NB4 (cell line): ENCODE measurements at places on chromosomes 4 and X.

DNA sequence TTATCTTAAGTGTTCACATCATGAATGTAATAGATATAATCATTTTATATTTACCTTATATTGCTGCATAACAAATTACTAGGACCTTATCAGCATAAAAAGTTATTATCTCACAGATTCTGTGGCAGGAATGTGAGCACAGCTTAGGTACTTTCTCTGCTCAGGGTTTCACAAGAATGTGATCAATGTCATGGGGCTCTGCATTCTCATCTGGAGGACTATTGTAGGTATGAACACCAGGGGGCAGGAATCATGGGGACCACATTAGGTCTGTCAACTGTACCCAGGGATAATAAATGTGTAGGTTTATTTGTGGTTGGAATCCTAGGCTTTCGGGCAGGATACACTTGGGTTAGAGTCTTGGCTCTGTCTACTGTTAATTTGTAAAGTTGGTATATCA, 519.2 kb downstream of the ARAP2 start:
- DNase-seq = peak; percentile 39

DNA sequence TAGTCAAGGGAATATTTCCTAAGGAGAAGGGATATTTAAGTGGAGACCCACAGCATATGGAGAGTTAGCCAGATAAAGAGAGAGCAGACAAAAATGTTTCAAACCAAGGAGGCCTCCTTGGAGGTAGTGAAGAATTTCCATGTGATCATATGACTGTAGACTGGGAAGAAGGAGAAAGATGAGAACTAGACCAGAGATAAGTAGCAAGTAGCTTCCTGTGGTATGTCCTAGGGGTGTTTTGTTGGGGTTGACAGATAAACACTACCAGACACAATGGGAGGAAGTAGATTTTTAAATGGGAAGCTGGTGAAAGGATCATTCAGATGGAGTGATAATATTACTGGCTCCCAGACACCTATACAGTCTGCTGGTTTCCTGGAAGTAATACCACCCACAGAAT, 13.6 kb downstream of the SYAP1 start:
- DNase-seq = no peak

DNA sequence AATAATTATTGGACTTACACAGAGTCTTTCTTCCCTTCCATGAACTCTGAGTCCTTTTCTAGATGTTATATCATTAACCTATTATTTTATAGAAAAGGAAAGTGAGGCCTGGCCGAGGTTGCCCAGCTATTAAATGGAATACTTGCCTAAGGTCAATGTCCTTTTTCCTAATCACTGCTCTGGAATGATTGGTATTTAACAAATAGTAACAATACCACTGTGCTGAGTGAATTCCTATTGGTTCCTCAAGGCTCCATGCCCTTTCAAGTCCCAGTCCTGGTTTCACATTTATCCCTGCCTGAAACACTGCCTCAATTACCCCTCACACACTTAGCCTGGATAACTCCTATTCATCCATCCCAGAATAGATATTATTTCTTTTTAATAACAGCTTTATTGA, 6.2 kb downstream of the TCEAL9 start:
- no peak for DNase-seq

DNA sequence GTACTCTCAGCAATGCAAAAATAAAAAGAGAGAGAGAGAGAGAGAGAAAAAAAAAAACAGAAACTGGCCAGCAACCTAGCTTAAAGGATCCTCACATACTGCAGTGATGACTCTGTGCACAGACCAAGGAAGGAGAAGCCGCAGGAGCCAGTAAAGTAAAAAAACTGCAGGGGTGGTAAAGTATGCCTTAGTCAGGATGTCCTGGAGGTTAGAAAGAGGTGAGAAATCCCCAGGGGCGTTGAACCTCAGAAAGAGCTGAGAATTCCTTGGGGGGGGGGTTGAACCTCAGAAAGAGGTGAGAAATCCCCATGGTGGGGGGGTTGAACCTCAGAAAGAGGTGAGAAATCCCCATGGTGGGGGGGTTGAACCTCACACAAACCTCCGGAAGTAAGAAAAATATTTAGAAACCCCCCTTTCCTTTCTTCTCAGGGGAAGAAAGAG, 48.0 kb downstream of the MAGEA9 start:
- DNase-seq = no peak

GRCh38 chrX:19865567-19866363, 21.6 kb downstream of the SH3KBP1 start:
- DNase-seq = peak; percentile 97

GRCh38 chr4:109873791-109874514, 26.0 kb downstream of the LRIT3 start:
- DNase-seq = no peak

GRCh38 chrX:65035446-65035770, 59.2 kb upstream of the ZC4H2 start:
- no peak for DNase-seq

DNA sequence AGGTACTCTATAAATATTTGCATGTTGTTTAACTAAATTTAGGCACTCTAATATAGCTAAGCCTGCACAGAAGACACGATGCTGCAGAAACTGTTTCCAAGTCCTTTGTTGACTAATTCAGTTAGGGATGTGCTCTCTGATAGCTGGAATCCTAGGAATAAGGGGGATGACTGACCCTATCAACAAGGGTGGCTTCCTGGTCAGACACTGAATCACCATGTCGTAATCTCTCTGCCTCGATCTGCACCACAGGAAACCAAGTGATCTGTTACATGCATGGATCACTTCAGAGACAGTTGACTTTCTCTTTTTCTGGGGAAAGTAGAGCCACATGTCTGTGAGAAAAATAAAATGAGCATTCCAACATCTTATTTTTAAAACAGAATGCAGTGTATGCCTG, 169.1 kb downstream of the GUCY2F start:
- no peak for DNase-seq

GRCh38 chr4:154961263-154961662, 180.2 kb downstream of the RBM46 start:
- no peak for DNase-seq

DNA sequence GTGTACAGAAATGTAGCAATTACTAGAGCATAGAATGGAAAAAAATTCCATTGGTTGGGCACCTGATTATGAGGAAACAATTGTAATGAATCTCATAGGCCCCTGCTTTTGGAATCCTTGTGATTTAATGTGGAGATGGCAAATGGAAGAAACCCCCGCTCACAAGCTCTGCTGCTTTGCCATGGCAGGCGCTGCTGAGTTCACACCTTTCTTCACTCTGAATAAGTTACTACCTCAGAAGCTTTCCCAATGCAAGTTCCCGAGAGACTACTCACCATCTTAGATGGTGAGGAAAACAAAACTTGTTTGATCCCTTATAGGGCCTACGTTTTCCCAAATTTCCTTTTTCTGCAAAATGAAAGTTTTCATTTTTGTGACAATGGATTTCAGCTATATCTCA, 266.6 kb upstream of the TAPT1 start:
- no peak for DNase-seq

- DNase-seq = no peak
Measured at GRCh38 chr4:123922847-123923246, 526.3 kb downstream of the SPRY1 start.

GRCh38 chr4:159178979-159179969, 76.4 kb downstream of the RAPGEF2 start:
- DNase-seq = no peak

DNA sequence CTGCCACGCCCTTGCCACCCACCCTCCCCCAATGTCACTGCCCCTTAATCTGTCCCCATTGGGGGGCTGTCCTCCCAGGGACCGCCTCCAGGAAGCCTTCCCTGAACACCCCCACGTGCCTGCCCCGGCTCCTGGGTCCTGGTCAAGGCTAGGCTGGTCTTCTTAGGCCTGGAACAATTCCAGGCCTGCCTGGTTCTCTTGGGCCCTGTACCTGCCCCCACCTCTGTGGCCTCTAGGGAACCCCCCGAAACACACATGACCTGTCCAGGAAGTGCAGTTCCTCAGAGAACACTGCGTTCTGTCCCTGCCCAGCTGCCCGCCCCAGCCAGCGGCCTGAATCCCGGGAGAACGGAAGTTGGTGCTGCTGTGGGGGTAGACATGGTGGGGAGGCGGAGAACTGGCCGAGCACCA, 5.1 kb downstream of the MXD4 start:
- no peak for DNase-seq

GRCh38 chr4:8701126-8702019, 108.8 kb downstream of the CPZ start:
- no peak for DNase-seq

DNA sequence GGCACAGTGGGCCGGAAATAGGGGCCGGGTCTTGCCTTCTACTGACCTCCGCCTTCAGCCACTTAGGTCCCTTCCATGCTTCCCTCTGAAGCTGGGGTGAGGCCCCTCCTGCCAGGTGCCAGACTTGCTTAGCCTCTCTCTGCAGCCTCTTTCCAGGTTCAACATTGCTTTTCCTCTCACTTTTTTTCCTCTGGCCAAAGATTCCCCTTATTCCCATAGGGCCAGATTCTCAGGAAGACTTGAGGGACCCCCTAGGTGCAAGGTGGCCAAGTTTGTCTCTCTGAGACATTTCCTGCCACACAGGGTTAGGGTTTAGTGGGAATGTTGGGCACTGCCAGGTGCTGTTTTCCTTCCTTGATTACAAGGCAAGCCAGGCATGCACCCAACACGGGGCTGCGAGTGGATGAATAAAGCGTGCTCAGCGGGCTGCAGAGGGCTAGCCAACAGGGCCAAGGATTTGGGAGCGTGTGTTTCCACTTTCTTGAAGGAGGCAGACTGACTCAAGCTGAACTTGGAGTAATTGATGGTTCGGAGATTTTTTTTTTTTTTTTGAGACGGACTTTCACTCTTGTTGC, 7.6 kb upstream of the GJB1 start:
- DNase-seq = no peak

- no peak for DNase-seq
Measured at GRCh38 chr4:150283689-150284088, 205.4 kb downstream of the DCLK2 start.

- no peak for DNase-seq
Measured at GRCh38 chrX:135264206-135264605, 12.3 kb downstream of the ETDA start.

DNA sequence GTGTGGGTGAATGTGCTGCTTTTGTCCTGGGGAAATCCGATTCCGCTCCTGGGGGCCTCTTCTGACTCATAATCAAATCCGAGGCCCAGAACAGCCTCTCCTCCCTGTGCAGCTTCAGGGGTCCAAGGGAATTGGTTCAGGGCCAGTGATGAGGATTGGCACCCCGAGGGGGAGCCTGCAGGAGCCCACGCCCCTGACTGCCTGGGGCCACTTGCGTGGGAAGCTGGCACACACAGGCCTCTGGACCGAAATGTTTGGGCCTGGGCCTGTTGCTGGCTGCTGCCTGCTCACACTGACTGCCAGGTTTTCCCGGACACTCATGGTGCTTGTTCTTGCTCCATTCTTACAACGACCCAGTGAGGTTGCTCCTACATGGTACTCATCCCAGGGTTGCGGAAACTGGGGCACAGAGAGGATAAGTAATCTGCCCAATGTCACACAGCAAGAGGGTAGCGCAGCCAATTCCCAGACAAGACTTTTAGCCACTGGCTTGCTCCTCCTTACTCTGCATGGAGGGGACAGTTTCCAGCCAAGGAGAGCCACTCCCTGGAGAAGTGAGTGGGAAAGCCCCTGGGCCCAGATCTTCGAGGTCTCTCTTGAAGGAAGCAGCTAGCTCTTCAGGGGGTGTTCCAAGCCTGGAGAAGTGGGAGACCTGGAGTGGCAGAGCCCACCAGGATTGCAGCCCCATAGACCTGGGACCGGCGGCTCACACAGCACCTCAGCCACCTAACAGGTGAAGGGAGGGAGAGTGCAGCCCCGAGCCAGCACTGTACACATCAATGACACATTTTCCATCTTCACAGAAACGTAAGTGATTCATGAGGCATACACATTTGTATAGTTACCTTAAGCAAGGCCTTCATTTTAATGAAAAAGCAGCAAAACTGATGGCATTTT, 20.3 kb downstream of the CFAP99 start:
- no peak for DNase-seq

- DNase-seq = peak; percentile 0
Measured at GRCh38 chrX:100090931-100091330, 319.1 kb downstream of the PCDH19 start.

- DNase-seq = no peak
Measured at GRCh38 chrX:107758231-107758766, 17.3 kb downstream of the TSC22D3 start.

DNA sequence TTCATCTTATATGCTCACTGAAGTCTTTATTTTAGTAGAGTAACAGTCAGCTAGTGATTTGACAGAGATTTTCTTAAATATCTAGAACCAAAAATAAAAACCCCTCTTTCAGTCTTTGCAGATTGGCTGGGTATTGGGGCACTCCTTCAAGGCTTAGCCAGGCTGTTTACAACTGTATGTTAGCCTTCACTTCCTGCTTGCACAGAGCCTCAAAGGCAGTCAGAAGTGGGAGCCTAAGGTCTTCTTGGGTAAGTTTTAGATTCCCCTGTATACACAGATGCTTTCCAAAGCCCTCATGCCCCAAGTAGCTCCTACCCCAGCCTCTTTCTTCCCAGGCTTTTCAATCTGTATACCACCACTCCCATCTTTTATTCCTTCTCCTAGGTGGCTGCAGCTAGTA, 136.1 kb upstream of the STIM2 start:
- no peak for DNase-seq

GRCh38 chr4:89357340-89357739, 49.7 kb upstream of the GPRIN3 start:
- DNase-seq = peak; percentile 48

- no peak for DNase-seq
Measured at GRCh38 chr4:126750723-126751122, 882.0 kb upstream of the INTU start.

DNA sequence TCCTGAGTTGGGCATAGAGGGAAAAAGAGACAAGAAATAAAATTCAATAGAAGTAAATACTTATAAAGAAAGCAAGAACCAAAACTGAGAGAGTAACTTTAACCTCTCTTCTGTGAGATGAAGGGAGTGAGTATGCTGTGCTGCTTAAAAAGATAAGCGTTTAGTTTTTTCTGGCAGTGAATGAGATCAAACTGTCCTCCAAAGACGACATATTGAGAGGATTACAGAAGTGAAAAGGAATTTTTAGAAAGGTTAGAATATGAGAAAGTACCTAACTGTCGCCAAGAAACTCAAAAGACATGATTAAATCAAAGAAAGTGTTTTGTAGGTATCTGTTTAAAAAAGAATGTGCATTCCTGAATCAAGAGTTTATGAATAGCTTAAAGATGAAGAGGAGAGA, 16.0 kb downstream of the GAB1 start:
- DNase-seq = no peak

DNA sequence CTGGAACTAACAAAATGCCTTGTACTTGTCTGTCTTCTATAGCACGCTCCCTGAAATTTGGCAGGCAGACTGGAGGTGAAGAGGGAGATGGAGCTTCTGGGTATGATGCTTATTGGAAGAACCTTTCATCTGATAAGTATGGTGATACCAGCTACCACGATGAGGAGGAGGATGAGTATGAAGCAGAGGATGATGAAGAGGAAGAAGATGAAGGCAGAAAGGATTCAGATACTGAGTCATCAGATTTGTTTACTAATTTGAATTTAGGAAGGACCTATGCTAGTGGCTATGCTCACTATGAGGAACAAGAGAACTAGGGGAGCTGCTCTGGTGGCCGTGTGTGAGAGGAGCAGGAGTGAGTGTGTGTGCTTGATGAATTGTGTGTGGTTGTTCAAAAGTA, 13.0 kb downstream of the ZNF330 start:
- no peak for DNase-seq
